ENCODE measurements at places on chromosomes 5 and 9. TPM values are rescaled to one million over a fixed set of nuclear protein-coding genes. Genes with fewer than 3 reads are reported as not detected.
A peak's percentile ranks its signal among the peaks of the same experiment; 100 is the strongest.

Gene ADAMTS12
- 1.4 TPM for total RNA-seq

DNA sequence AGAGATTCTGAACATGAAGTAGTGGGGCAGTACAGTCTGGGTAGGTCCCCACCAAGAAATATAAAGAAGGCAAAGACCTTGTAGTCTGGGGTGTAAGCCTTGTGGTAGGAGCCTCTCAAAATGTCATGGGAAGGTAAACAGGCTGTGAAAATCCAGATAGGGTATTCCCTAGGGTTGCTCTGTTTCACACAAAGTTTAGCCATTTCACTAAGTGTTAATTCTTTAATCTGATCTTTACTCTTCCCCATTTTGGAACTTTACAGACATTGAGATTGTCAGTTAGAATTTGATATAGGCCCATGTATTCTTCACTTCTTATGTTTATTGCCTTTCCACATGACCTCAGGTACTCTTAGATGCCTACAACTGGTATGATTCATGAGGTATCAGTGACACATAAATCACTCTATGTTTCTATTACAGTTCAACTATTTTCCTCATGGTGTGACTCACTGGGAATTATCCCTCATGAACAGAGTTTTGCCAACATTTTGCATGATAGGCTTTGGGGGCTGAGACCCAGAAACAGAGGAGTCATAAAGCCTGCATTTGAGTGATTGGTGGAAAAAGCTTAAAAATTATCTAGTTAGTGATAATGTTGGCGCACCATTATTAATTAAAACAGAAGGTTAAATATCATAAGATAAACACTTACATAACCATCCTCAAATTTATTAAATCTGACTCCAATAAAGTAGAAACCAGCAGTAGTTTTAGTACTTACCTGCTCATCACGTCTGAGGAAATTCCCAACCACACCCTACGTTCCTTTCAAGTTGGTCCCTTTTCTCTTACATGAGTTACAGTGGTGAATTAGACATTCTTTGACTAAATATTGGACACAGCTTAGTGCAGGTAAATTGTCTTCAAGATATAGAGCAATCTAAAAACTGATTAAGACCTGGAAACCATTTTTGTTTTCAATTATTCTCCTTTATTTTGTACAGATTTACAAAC, 399.8 kb upstream of the MEF2C start:
- DNase-seq = no peak
- no peaks in the 10 kb centered on the region for H3K27me3 ChIP-seq
- H3K27ac ChIP-seq = no peak overlapping the region
- H3K4me1 ChIP-seq = no peaks in the 10 kb centered on the region

DNA sequence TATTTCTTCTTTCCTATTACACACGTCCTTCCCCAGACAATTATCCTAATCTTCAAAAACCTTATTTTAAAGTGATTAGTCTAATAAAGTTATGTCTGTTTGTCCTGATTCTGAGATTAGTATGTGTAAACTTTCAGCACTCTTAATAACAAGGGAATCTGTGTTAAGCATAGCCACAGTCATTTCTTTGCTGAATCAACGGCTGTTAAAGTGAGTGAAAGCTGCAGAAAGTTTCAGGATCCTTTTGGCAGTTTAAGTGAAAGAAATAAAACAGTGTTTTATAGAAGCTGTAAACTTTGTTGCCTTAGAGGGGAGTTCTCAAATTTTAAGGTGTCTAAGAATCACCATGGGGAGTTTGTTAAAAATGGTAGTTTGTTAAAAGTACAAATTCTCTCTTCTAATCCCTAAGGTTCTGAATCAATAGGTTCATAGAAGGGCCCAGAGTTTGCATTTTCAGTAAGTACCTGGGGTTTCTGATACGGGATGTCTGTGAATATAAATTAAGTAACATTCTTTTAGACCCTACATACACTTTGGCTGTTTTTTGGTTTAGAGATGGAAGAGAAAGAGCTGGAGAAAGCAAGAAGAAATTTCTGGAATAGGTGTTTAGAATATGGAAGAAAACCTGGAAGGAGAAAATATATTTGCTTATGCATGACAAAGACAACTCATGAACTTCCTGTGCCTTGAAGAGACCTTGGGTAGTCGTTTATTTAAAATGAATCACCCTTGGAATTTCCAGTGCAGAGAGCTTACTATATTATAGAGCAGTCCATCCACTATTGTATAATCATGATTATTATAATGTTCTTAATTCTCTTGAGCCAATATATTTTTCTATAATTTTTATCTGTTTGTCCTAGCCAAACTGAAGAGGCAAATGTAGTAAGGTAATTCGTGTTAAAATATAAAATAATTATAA, 45.7 kb downstream of the SCAMP1 start:
- no peaks in the 10 kb centered on the region for H3K4me1 ChIP-seq
- H3K27me3 ChIP-seq = no peaks in the 10 kb centered on the region
- no peaks in the 10 kb centered on the region for H3K36me3 ChIP-seq
- no peak overlapping the region for H3K4me3 ChIP-seq

DNA sequence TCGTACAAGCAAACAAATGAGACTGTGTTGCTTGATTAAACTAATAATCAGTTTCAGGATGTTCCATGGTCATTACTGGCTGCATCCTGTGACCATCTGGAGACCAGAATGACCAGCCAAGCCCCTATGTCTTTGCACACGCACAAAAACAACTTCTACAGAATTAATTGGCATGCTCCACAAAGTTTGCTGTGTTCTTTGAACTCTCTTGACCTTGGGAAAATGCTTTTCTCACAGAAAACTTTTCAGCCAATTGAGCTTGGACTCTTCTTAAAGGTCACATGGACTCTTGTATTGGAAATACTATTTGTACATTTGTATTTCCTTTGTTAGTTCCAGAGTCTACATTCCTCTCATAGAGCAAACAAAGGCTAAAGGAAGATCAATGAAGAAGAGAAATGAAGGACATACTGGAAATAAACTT, 147.8 kb downstream of the ARRDC3 start:
- no peak overlapping the region for H3K4me3 ChIP-seq
- DNase-seq = no peak
- no peaks in the 10 kb centered on the region for H3K4me1 ChIP-seq
- no peaks in the 10 kb centered on the region for H3K36me3 ChIP-seq

DNA sequence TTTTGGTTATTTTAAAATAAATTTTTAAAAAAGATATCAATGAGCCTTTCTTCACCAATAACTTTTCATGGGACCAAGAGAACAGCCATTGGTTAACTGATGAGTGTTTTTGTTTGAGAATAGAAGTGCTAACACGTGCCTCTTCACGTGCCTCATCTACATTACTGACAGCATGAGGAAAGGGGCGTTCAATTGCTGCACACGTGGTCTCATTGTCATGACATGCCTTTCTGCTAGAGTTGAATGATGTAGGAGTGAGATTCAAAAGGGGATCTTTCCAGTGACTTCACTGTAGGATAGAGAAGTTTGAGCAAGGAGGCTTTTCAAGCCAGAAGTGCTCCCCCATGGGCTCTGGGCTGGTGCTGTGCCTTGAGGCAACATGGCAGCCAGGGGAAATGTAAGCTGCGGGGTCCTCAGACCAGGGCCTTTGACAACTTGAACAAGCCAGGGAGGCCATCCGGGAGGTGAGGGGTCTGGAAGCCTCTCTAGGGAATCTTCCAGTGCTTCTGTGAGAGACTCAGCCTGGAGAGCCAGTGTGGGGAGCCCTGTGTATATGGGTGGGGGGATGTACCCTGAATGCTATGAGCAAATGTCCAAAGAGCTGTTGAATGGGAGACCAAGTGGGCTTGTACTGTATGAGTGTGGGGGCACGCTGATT, 51.2 kb upstream of the FSTL4 start:
- DNase-seq = no peak
- H3K4me3 ChIP-seq = no peak overlapping the region
- no peak overlapping the region for H3K27ac ChIP-seq
- no peaks in the 10 kb centered on the region for H3K4me1 ChIP-seq
- no peaks in the 10 kb centered on the region for H3K36me3 ChIP-seq

Gene HMGCS1
- total RNA-seq = 36.5 TPM

GRCh38 chr5:124655921-124656511, 90.4 kb downstream of the ZNF608 start:
- H3K4me1 ChIP-seq = no peaks in the 10 kb centered on the region
- H3K4me3 ChIP-seq = no peak overlapping the region
- H3K27me3 ChIP-seq = no peaks in the 10 kb centered on the region
- no peaks in the 10 kb centered on the region for H3K36me3 ChIP-seq

Gene PCDHGC5
- total RNA-seq = 0.11 TPM

DNA sequence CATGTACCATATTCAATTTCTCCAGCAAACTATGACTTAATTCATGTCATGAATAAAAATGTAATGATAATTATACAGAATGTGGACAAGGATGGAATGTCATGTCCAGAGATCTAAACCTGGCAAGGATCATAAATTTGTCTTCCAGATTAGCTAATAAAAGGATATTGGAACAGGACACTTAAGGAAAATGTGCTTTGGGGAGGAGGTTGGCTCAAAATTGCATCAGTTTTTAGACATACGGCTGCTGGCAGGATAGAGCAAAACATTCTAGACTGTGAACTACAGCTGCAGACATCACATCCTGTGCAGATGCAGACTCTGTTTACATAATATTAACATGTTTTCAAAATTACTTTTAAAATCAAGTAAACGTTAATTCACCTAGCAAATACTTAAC, 248.4 kb downstream of the TLR4 start:
- H3K27me3 ChIP-seq = no peaks in the 10 kb centered on the region
- no peak overlapping the region for H3K27ac ChIP-seq

GRCh38 chr9:97695995-97696802, 941 bp downstream of the XPA start:
- DNase-seq = no peak
- no peaks in the 10 kb centered on the region for H3K4me1 ChIP-seq
- peak overlapping the region; percentile 73 for H3K4me3 ChIP-seq
- peak overlapping the region; percentile 96 for H3K27ac ChIP-seq
- H3K27me3 ChIP-seq = no peaks in the 10 kb centered on the region

- no peak overlapping the region for H3K4me3 ChIP-seq
- H3K27me3 ChIP-seq = no peaks in the 10 kb centered on the region
Measured at GRCh38 chr5:125209650-125210049, 463.2 kb upstream of the ZNF608 start.

GRCh38 chr5:38622723-38623129, 66.3 kb upstream of the LIFR start:
- H3K4me1 ChIP-seq = no peaks in the 10 kb centered on the region
- DNase-seq = no peak
- H3K27ac ChIP-seq = no peak overlapping the region
- no peaks in the 10 kb centered on the region for H3K27me3 ChIP-seq

Gene FGD3
- total RNA-seq = 20.8 TPM

DNA sequence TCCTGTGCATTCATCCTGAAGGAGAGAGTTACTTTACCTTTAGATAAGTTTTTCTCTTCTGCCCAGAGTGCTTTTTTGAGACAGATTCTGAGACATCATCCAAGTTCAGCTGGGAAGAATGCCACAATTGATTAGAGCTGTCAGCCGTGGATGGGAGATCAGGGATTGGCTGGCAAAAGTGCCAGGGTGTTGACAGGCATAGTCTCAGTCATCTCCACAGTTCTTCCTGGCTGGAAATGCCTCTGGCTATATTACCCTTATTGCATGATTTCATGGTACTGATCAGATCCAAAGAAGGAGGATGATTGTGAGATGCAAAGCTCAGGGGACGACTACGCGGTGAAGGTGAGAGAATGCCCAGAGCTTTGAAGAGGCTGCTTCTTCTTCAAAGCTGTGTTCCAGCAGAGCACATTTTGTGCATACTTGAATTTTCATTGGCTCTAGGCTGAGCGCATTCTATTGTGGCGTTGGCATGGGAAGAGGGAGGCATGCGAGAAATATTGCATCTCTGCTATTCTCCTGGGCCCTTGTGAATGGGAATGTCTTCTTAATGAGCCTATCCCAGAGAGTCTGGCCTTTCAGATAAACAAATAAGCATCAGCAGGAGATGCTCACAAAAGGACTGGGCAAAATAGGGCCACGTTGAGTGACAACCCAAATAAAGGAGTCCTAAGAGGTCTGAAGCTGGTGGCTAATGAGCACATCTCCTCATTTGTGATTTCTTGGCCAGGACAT, 82.1 kb downstream of the GRIA1 start:
- H3K4me3 ChIP-seq = no peak overlapping the region
- H3K27me3 ChIP-seq = no peaks in the 10 kb centered on the region
- peak overlapping the region; percentile 68 for H3K27ac ChIP-seq
- no peak for DNase-seq
- no peaks in the 10 kb centered on the region for H3K4me1 ChIP-seq

Gene C5
- total RNA-seq = 1.5 TPM

Gene PROB1
- 4.3 TPM for total RNA-seq

- no peaks in the 10 kb centered on the region for H3K4me1 ChIP-seq
- no peaks in the 10 kb centered on the region for H3K27me3 ChIP-seq
- DNase-seq = no peak
Measured at GRCh38 chr9:11973011-11973410, 720.2 kb upstream of the TYRP1 start.

DNA sequence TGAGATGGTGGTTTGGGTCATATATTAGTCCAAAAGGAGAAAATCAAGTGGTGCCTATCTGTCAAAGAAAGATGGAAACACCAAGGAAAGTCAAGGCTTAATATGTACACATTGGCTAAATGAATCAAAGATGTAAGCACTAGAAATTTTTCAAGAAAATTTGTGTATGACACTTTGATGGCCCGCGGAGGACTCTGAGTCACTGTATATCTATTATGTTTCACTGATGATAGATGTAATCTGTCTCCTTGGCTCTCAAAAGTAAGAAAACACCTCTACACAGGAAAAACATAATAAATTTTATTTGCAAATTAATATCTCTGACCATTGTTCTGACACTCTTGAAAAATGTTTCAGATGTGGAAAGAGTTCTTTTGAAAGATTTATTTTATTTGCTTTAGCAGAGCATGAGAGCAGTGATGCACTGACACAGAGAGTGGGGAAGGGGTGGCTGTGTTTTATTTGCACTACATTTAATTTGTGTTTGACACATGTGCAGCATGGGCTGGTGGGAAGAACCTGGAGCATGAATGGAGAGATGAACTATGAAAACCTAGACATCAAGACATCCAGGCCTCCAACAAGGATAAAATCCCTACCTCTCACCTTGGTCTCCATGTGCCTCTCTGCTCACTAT, 180.8 kb upstream of the GAS1 start:
- H3K27ac ChIP-seq = no peak overlapping the region
- H3K4me1 ChIP-seq = peaks cover 4% of the 10 kb centered on the region
- no peaks in the 10 kb centered on the region for H3K36me3 ChIP-seq
- no peaks in the 10 kb centered on the region for H3K27me3 ChIP-seq

Gene PPP1R26
- total RNA-seq = 25.5 TPM

Gene ERMP1
- total RNA-seq = 4.8 TPM

GRCh38 chr5:181160152-181160754, 12.9 kb downstream of the OR2V2 start:
- H3K36me3 ChIP-seq = no peaks in the 10 kb centered on the region
- DNase-seq = no peak
- no peak overlapping the region for H3K4me3 ChIP-seq
- no peaks in the 10 kb centered on the region for H3K4me1 ChIP-seq

Gene LVRN
- 4.2 TPM for total RNA-seq

DNA sequence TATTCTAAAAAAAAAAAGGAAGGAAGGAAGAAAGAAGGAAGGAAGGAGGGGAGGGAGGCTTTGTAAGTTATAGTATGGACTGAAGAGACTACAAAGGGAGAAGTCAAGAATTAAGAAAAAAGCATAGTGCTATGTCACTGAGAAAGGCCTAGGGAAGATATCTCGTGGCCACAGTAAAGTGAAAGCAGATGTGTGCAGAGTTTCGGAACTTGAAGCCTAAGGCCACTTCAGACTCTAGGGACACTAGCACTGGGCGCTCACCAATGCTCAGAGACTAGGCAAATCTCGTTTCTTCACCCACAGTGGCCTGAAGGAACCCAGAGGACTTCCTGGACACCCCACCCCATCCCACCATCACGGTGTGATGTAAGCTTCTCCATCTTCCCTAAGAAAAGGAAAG, 181.4 kb upstream of the TRPM3 start:
- no peaks in the 10 kb centered on the region for H3K4me1 ChIP-seq
- no peaks in the 10 kb centered on the region for H3K27me3 ChIP-seq
- no peaks in the 10 kb centered on the region for H3K36me3 ChIP-seq
- H3K27ac ChIP-seq = no peak overlapping the region
- no peak for DNase-seq
- no peak overlapping the region for H3K4me3 ChIP-seq

Measured in ascending aorta (tissue), 2 donors.